ENCODE measurements at places on chromosomes 7 and 10.

DNA sequence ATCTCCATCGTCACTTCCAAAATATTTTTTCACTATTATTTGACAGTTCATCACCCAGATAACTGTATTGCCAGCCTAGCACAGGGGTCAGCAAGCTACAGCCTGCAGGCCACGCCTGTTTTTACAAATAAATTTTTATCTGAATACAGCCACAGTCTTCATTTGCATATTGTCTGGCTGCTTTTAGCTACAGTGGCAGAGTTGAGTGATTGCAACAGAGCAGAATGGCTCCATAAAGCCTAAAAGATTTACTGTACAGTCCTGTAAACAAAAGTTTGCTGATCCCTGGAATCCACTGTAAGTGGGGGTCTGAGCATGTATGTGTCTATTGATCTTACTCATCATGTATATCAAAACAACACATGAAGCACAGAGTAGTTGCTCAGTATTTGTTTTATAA is 45.9 kb upstream of the GNAI1 start:
- DNase-seq = peak; percentile 32

DNA sequence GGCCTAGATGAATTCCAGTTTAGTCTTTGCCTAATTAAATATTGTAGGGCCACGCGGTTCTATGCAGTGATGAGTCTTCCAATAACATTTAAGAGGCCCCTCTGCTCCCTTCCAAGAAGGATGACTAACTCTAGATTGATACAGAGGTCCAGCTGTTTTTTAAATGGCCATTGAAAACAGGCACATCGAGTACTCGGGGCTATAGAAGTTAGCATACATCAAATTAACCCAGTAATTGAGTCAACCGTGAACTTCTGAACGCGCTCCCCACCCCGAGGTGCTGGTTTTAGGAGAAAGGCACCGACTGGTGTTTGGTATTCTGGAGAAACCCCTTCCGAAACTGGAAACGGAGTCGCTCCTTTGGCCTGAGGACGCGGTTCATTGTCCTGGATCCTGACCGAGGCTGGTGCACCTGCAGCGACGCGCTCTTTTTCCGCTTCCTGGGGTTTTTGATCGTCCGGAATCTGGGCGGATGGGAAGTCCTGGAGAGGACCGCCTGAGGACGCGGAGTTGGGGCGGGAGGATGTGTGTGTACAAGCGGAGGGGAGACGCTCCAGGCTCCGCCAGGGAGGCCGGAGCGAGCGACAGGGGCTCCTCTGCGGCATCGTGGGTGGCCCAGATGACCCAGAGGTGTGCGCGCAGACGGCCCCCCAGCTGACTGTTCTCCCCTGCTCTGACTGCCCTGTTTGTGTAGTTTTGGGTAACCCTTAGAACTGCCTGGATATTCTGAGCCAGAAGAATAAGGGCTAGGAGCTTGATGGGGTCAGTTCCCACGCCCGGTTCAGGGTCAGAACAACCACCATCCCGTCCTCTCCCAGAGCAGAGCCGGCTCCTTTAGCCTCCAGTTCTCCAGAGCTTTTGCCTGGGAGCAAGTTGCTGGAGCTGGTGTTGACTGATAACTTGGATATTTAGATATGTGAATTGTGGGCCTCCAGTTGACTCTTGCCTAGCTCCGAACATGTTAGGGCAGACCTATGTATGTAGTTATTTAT is 711 bp downstream of the FAM221A start:
- peak; percentile 32 for DNase-seq

DNA sequence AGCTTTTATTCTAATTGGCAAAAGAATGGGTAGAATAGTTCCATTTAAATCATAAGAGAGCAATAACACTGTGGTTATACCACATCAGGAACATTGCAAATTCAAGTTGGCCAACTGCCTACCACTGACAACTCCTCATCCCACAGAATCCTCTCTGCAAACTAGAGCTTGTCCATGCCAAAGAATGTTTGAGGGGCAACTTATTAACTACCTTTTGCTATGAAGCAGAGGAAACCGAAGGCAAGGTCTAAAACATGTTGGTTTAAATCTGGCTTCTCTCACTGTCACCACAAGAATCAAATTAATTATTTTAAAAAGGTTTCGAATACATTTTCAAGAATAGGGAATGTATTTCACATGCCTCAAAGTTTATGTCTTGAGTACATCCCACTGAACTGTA is 36.0 kb downstream of the RHOBTB1 start:
- peak; percentile 31 for DNase-seq

DNA sequence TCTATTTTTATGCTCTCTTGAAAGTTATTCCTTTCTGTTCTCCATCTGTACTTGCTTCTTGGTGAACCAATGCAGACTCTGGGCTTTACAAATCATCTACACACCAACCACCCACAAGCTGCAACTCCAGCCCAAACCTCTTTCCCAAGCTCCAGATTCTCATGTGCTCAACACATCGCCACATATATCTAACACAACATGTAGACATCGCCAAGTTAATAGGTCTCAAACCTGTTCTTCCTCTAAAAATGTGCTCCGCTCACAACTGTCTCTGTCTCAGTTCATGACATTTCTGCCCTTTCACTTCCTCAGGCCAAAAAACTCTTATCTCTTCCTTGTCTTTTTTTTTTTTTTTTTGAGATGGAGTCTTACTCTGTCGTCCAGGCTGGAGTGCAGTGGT is 95.7 kb upstream of the EEPD1 start:
- no peak for DNase-seq

DNA sequence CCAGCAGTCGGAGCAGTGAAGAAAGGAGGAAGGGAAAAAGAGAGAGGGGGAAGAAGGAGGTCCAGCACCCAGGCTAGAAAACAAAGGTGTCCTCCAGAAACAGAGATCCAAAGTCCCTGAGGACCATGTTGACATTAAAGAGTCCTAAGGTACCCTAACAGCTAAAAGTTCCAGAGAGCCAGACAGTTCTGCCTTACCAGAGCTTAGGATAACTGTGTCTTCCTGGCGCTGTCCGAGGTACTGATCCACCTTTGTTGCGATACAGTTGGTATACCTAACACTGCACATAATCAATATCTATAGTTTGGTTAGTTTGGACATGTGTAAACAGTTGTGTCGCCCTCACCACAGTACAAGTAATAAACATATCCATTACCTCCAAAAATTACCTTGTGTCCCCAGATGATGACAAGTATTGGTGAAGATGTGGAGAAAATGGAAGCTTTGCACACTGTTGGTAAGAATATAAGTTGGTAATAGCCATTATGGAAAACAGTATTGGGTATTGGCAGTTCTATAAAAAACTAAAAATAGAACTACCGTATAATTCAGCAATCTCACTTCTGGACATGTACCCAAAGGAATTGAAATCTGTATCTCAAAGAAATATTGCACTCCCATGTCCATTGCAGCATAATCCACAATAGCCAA is 59.8 kb downstream of the GRID1 start:
- DNase-seq = peak; percentile 24

- DNase-seq = no peak
Measured at GRCh38 chr7:26042237-26042636, 109.8 kb upstream of the NFE2L3 start.

DNA sequence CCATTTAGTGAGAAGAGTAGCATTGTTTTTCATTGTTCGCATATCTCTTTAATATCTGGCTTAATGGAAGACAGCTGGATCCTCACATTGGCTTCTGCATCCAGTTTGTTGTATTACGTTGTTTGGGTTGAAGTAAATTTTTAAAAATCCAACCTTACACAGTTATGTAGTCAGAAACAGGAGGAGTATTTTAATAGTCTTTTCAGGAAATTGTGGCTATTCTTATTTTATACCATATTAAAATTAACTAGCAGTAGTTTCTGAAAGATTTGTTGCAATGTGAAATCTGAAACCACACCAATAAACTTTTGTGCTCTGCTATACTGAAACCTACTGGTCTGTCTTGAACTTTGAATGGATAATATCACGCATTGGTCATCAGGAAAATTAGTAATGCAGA is 27.9 kb downstream of the MYPN start:
- DNase-seq = no peak

DNA sequence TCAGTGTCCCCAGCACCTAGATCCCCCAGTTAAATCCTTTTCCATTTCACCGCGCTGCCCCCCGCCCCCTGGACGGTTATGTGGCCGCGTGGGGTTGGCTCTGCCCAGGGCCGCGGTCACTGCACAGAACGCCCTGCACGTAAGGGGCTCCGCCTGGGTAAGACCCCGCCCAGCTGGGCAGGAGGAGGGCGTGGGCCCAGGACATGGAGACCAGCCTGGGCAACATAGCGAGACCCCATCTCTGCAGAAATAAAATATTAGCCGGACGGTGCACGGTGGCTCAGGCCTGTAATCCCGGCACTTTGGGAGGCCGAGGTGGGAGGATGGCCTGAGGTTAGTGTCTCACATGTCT is 650 bp upstream of the ZFAND2A start:
- no peak for DNase-seq

- DNase-seq = no peak
Measured at GRCh38 chr10:20954519-20954918, 57.4 kb upstream of the NEBL start.

DNA sequence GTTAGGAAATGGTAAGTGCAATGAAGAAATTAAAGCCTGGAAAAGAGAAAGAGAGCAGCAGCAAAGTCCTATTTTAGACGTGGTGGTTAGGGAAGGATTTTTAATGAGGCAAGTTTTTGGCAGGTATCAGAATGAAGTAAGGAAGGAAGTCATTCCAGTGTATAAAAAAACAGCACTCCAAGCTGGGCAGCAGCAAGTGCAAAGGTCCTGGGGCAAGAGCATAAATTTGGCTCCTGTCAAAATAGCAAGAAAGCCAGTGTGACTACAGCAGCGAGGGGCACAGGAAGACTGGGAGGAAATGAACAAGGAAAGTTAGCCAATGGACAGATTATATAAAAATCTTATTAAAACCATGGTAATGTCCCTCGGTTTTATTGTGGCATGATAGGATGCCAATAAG is 90.2 kb downstream of the PPP1R3A start:
- no peak for DNase-seq

DNA sequence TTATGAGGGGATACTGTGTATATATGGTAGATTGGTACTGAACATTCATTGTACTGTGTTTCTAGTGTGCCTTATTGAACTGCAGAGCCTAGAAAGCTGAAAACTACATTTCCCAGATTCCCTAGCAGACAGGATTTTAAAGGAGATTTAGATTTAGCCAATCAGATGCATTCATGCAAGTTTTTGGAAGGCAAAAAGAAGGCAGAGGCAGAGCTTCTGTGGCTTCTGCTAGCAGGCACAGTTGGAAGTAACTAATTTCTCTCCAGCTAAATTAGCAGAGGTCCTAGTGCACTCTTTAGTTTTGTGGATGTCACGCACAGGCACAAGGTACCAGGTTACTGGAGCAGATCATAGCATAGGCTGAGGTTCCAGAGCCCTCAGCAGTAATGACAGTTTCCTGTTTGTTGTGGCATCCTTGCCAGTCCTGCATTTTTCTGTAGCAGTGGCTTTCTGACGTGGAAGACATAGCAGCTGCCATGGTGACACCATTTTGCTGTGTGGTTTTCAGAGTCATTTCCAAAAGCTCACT is 83.7 kb upstream of the CCDC71L start:
- no peak for DNase-seq

DNA sequence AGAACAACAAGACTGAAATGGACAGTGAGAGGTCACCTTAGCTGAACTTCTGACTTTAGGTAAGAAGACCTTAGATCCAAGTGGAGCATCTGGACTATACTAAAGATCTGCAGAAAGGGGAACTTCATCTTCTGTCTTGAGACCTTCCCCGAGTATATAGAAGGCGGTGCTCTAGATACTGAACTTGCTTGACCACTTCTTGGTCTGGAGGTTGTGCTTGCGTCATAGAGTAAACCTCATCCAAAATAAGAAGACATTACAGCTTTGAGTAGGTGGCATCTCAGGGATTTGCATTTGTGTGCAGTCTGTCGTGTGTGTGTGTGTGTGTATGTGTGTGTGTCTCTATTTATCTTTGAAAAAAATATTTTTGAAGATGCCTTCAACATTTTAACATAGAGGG is 157.5 kb downstream of the CHN2 start:
- DNase-seq = no peak

- no peak for DNase-seq
Measured at GRCh38 chr7:40092182-40092581, 42.2 kb downstream of the MPLKIP start.

DNA sequence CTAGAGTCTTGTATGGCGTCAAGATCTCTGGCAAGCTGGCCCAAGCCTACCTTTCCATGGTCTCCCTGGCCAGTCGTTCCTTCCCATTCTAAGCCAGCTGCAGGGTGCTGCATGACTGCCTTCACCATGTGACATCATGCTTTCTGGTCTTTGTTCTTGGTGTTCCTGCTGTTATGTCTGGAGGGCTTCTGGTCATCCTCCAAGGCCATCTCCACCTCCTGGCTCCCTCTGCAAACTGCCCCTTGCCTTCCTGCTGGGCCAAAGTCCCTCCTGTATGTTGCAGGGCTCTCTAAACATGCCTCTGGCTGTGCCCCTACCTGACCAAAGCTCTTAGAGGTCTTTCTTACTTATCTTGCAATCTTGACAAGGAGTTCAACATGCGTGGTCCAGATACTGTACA is 44.4 kb upstream of the SHH start:
- DNase-seq = no peak

DNA sequence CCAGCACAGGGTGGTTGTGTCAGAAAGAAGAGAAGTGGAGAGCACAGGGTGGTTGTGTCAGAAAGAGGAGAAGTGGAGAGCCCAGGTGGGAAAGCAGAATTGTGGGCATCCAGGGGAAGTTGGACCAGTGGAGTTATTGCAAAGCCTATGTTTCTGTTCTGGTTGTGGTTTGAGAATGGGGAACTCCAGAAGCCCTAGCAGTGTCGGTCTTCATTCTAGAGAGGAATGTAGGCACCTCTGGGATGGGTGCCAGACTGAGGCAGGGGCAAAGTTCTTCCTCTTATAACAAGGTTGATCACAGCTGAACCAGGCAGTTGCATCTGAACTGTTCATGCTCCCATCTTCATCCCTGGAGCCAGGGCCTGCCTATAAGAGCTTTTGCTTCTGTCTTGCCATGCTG is 954 bp downstream of the FSCN3 start:
- no peak for DNase-seq

DNA sequence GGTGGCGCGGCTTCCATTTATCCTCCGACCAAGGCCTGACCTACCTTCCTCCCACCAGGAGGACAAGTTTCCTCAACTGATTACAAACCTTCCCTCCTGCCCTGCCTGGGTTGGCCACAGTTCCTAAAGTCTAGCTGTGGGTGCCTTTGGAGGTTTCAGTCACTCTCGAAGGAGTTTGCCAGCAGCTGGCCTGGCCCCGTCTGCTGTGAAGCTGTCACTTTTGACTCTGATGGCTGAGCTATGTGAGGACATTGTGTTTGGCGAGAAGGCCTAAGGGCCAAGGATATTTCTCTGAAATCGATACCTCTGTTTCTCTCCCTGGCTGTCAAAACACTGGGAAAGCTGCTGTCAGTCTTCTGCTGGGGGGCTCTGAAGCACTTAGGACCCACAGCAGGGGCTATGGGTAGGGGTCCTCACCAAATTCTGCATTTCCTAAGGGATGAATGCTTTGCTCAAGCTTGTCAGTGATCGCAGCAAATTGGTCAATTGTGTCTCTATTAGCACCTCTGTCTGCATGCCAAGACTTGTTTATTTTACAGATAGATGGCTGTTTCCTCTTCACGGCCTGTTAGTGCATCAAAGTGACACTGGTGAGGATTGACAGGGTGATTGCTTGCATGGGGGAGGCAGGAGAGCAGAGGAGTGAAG is 31.9 kb upstream of the SAMD8 start:
- no peak for DNase-seq

GRCh38 chr7:71824006-71824760 is 588.0 kb downstream of the CALN1 start:
- DNase-seq = no peak

- peak; percentile 35 for DNase-seq
Measured at GRCh38 chr10:119139464-119140067, 25.9 kb downstream of the SFXN4 start.
